ENCODE measurements at places on chromosomes 3 and 15.

DNA sequence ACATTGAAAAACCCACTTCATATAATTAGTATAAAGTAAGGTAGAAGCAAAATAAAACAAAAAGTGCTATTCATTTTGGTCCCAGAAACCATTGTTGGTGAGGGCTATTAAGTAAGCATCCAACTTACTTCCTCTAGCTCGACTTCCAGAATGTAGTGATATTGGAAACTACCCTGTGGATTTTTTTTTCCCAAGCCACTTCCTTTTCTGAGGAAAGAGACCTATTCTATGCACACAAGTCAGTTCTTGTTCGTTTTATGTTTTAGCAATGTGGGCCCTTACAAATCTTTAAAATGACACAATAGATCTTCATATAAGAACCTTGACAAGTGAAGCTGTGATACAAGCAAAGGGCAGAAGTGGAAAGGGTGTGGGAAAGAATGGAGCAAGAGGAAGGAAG, 402.0 kb upstream of the TBL1XR1 start:
- DNase-seq: no peak

GRCh38 chr3:100210772-100211135, 50.0 kb upstream of the TBC1D23 start:
- DNase-seq: no peak

GRCh38 chr3:54649551-54649950, 278.3 kb downstream of the LRTM1 start:
- no peak for DNase-seq

GRCh38 chr15:63968122-63968524, 78.2 kb downstream of the DAPK2 start:
- no peak for DNase-seq

DNA sequence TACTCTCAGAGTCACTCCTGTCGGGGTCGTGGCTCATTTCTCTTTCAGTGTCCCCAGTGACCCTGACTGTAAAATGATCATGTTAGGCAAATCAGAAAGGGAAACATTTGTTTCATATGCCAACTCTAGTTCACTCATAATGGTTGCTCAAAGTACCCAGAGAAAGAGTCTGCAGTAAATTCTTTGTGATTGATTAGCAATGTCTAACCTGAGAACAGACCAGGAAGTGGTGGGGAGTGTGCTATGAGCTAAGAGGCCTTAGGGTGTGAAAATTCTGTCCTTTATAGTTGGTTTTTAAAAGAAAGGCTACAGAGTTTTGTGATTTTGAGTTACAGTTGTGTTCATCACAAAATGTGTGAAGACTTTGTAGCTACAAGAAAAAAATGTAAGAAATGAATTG, 108.9 kb downstream of the EDEM1 start:
- DNase-seq: no peak

- DNase-seq: no peak
Measured at GRCh38 chr15:38247336-38247735, 5.3 kb upstream of the SPRED1 start.

DNA sequence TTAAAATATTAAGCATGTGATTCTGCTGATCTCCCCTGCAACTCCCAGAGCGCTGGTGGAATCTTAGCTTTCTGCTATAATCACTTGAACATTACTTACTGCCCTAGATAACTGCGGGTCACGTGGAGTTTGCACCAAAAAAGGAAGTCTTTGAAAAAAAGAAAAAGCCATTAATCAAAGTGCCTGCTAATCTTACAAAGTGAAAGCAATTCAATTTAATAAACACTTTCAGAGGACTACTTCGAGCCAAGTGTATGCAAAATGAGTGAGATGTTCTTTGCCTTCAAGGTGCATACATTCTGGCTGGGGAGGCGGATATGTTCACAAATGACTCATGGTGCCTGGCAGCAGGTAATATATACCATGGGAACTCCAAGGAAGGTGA, 109.9 kb upstream of the GAP43 start:
- DNase-seq: no peak
